ENCODE measurements at places on chromosomes 1 and 21.
A peak's percentile ranks its signal among the peaks of the same experiment; 100 is the strongest.

GRCh38 chr1:201414051-201414738 is 7.3 kb downstream of the TNNI1 start:
- no peak for DNase-seq

GRCh38 chr21:25936776-25937175 is 202.0 kb downstream of the GABPA start:
- DNase-seq = no peak

- DNase-seq = no peak
Observed at GRCh38 chr1:182430263-182431068, 19.5 kb upstream of the RGSL1 start.

DNA sequence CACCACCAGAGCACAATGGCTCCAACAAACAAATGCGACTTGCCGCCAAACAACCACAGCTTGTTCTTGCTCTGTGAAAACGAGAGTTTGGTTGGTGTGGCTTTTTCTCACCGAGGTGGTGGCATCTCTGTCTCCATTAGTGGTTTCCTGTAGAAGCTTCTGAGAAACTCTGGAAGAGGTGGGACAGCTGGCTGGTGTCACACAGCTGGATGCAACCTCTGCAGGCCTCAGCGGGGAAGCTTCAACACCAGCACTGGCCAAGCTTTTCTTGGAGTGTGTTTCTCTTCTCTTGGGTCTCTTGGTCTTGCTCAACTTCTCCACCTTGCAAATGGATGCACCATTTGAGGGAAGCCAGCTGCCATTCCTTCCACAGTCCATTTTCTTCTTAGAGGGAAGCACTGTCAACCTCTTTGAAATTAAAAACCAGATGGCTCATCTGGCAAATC is 124.8 kb downstream of the KCNN3 start:
- DNase-seq = no peak

- peak; percentile 98 for DNase-seq
Observed at GRCh38 chr1:173476665-173477285, 360 bp upstream of the PRDX6 start.

DNA sequence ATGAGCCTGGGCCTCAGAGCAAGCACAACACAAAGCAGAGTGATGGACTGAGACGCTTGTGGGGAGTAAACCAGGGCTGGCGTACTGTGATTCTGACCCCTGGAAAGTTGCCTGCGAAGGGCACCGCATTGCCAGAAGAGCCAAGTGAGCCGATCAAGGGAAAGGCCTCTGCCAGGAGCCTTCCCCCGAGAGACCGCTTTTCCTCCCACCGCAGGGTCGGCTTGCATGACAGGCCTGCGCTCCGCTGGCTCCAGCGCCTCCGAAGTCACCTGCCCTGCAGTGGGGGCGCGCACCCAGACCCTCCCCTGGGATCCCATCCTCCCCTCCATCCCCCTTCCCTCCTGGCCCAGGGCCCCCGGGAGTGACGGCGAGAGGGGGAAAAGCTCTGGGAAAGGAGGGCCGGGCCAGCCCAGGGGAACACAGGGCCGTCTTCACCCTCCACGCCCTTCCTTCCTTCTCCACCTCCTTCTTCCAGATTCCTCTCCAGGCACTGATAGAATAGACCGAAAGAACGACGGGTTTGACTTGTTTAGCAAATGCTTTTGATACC is 165.0 kb downstream of the TRIM33 start:
- peak; percentile 22 for DNase-seq

DNA sequence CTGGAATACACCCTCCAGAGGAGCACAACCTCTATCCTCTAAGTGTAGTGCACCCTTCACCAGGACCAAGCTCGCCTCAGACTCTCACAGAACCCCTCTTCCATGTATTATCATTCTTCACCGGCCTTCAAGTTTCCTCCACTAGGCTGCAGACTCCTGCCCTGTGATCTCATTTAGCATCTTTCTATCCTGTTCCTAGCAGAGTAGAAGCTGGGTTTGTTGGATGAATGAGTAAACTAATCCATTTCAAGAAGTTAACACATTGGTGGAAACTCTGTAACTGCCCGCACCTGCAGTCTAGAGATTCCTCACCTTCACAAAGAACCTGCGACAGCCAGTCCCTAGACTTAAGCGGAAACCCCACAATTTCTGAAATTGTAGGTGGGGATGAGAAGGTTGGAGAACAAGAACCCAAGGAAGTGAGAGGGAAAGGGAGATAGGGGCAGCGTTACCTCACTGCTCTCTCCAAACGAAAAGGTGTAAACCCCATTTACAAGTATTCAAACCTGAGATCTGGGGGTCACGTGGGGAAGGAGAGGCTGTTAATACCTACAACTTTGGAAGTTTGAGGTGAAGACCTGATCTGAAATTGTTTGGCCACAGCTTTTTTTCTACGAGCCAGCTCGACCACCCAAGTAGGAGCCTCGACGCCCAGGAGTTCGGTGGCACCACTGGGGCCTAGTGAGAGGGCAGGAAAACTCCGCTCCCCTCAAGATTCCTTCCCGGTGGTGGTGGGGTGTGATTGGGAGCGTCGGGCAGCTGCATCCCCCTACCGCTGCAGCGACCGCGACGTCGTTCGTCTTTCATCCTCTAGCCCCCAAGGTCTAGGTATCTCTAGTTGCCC is 1.2 kb downstream of the PTPN14 start:
- DNase-seq = no peak

GRCh38 chr21:22725436-22725835 is 1727.2 kb downstream of the NCAM2 start:
- no peak for DNase-seq

- peak; percentile 61 for DNase-seq
Observed at GRCh38 chr1:154837034-154837671, 32.9 kb downstream of the KCNN3 start.

GRCh38 chr1:198492872-198493271 is 47.6 kb downstream of the ATP6V1G3 start:
- DNase-seq = no peak

GRCh38 chr1:235923466-235924021 is 56.8 kb upstream of the LYST start:
- peak; percentile 39 for DNase-seq

- no peak for DNase-seq
Observed at GRCh38 chr1:1758692-1759455, 19.4 kb downstream of the NADK start.

GRCh38 chr1:232428786-232429530 is 201.0 kb downstream of the SIPA1L2 start:
- no peak for DNase-seq

DNA sequence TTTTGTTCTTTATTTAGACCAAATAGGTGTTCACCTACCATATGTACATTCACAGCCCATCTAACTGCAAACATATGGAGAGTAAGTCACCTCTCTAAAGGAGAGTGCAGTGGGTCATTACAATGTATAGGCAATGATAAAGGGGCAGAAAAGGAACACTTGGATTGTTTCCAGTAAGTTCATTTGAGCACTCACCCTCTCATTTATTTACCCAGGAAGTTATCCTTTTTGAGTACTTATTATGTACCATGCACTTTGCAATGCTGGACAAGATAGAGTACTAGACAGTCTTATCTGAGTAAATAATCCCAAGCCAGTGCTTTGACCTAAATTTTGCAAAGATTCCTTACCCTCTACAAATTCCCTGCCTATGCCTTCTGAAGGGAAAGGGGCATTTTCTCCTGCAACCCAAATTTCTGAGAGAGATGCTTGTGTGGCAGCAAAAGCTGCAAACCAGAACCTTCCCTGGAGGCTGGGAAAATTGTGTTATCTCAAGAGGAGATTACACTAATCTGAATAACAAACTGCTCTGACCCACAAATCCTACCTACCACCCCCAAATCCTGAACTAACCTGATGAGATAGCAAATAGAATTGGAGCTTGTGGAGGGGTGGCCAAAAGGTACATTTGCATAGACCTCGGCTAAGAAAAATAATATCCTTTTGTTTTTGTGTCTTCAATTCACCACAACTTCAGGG is 18.6 kb upstream of the RGS8 start:
- no peak for DNase-seq

DNA sequence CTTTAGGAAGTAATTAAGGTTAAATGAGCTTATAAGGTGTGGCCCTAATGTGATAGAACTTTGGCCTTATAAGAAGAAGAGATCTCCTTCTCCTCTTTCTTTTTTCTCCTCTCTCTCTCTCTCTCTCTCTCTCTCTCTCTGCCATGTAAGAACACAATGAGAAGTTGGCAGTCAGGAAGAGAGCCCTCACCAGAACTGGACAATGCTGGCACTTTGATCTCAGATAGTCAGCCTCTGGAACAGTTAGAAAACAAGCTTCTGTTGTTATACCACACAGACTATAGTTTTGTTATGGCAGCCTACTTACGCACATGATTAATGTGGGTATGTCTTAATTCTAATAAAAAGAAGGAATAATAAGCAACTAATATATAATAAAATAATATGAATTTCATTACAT is 444.2 kb upstream of the LRRC7 start:
- no peak for DNase-seq

- peak; percentile 29 for DNase-seq
Observed at GRCh38 chr1:22001409-22001808, at the start of gene CELA3A. Gene CELA3A (plus strand): TSS chr1:22001657. CDS start chr1:22001675, 18 bp downstream.

- DNase-seq = no peak
Observed at GRCh38 chr1:21342961-21343838, 52.9 kb upstream of the ECE1 start.

- DNase-seq = no peak
Observed at GRCh38 chr1:66267201-66267940, 266.6 kb upstream of the SGIP1 start.

DNA sequence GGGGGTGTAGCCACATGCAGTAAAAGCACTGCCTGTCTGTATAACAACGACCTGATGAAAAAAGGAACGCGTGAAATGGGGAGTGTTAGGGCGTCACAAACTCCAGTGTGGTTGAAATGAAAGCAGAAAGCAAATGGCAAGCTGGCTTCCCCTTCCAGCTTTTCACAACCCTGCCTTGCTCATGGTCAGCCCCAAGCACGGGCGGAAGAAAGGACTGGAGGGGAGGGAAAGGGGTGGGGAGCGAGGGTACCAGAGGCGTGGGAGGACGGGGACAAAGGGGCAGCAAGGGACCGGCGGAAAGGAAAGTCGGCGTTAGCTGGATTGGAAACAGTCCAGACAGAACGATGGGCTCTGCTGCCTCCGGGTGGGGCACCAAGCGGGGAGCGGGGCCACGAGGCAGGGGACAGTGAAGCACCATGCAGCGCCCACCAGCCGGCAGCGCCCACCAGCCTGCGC is 9.6 kb downstream of the VPS26C start:
- DNase-seq = peak; percentile 71

DNA sequence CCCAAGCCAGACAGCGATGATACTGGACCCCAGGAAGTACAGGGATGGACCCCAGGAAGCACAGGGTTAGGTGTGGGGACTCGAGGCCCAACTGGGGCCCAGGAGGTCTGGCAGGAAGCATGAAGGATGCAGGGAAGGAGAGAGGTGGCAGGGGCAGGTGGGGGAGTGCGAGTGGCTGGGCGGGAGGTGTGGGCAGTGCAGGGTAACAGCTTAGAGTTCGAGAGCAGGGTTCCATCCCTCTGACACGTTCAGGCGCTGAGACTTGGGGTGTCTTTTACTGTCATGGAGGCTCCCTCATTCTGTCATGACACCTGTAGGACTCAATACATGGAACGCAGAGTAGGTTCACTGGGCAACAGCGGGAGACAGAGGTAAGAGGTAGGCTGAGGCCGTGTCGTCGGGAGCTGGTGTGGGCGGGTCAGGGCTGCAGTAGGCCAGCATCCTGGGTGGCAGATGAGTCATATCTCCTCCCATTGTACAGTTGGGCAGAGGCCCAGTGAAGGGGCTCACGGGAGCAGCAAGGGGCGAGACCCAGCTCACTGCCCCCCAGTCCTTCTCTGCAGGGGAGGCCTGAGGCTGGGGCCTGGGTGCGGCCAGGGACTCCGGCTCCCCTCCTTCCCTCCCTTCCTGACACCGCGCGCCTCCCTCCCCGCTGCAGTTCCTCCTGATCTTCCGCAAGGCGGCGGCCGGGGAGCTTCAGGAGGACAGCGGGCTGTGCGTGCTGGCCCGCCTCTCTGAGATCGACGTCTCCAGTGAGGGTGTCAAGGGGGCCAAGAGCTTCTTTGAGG is 11.6 kb upstream of the CTRC start:
- DNase-seq = no peak

GRCh38 chr1:59845091-59845490 is 30.3 kb downstream of the HOOK1 start:
- DNase-seq = no peak

- no peak for DNase-seq
Observed at GRCh38 chr1:19319196-19319595, 7.1 kb downstream of the SLC66A1 start.

DNA sequence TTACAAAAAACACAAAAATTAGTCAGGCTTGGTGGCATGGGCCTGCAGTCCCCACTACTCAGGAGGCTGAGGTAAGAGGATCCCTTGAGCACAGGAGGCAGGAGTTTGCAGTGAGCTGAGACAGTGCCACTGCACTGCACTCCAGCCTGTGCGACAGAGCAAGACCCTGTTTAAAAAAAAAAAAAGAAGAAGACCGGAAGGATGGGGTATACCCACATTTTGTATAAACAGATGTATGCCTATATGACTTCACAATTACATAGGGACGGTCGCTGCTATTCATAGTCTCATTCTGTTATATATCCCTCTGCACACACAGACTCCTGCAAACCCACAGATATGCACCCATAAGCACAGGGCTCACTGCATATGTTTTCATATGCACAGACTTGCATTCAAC is 12.7 kb downstream of the LCK start:
- DNase-seq = no peak
